ENCODE measurements at places on chromosomes 4 and X.
A peak's percentile ranks its signal among the peaks of the same experiment; 100 is the strongest.

DNA sequence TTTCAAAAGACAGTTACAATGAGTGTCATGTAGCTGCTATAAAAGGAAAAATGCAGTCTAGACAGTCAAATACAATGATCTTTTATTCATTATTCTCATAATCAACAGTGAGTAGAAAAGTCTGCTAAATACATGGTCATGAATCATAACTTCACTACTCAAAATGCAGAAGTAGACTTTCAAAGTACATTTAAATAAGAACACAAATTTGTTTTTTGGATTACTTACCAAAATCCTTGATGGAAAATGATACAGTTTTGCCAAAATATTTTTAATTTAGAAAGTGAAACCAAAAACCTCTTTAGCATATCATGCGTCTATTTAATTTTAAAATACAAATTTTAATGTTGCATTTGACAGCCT lies 4.9 kb downstream of the ACSL4 start:
- DNase-seq, result no peak

DNA sequence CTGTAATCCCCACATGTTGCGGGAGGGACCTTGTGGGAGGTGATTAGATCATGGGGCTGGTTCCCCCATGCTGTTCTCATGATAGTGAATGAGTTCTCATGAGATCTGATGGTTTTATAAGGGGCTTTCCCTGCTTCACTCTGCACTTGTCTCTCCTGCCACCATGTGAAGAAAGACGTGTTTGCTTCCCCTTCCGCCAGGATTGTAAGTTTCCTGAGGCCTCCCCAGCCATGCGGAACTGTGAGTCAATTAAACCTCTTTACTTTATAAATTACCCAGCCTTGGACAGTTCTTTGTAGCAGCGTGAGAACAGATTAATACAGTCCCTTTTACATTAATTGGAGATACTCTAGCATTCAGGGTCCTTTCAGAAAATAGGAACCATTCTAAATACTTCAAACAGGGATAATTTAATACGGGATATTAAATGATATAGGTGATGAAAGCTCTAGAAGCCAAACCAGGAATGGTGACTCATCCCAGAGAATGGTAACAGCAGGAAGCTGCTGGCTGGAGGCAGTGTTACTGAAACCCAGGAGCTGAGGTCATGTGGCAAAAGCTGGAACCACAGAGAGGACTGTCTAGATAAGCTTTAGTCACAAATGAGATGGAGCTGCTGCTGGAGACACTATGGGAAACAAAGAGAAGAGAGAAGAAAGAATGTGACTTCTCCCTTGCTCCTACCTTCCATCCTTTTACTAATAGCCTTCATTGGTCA lies 57.3 kb downstream of the GSTCD start:
- DNase-seq, result no peak

DNA sequence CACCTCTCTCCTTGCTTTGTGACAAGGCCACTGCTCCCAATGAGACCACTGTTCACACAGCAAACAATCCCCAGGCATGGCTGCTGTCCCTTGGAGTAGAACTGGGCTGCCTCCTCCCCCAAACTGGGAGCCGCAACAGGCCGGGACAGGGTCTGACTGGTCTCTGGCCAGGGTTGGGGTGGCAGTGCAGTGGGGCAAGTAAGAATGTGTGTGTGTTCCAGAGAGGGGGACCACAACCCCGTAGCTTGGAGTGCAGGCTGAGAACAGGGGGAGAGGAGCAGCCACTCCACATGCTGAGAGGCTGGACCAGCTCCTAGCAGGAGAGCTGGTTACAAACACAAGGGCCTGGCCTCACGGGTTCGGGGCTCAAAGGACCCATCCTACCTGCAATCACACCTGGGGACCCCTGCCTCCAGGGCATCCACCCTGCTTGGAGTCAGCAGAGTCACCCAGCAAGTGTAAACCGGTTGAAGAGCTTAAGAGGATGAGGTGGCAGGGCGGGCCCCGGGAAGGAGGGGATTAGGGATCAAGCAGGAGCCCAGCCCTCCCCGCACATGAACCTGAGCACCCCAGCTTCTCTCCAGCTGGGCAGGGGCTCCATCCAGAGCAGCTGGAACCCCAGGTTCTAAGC lies 3.8 kb upstream of the ZNF185 start:
- DNase-seq, result no peak

DNA sequence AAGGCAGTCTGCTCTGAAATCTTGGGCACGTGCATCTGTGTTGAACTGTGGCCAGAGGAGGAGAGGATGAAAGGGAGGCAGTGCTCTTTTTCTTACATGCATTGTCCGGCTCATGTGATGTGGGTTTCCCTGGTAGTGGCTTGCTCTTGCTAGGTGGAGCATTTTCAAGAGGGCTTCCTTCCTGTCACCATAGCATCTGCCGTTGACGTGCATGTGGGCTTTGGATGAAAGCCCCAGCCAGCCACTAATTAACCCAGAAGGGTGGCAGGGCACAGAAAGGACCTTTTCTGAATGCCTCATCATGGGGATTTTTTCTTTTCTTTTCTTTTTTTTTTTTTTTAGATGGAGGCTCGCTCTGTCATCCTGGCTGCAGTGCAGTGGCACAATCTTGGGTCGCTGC lies 121.3 kb downstream of the GPR143 start:
- peak; percentile 9 for DNase-seq

DNA sequence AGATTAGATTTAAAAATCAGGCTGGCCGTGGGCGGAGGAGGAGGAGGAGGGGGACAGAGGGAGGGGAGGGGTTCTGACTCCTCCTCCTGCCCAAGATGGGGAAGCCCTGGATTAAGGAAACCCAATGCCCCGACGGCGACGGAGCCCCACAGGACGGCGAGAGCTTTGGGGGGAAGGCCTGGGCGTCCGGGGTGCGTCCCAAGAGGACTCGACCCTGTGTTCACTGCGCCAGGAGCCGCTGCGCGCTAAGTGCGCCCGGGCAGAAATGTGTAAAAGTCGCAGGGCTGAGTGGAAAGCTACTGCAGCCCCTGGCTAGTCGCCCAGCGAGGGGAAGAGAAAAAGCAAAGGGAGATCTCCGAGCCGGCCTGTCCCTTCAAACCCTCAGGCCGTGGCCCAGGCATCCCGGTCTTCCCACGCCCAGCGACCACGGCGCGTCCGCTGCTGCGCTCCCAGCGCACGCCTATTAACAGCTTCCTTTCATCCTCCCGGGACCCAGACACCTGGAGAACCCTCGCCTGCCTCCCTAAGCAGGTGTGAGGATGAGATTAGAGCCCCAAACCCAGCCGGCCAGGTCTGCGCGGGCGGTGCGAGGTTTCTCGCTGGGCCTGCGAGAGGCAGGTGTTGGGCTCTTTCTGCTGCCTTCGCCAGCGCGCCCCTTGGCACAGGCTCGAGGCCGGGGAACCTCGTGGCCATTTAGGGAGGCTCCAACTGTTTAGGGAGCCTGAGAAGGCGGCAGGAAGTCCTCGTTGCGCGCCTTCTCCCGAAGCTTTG lies 1.4 kb upstream of the RPS6KA3 start:
- DNase-seq, result no peak

DNA sequence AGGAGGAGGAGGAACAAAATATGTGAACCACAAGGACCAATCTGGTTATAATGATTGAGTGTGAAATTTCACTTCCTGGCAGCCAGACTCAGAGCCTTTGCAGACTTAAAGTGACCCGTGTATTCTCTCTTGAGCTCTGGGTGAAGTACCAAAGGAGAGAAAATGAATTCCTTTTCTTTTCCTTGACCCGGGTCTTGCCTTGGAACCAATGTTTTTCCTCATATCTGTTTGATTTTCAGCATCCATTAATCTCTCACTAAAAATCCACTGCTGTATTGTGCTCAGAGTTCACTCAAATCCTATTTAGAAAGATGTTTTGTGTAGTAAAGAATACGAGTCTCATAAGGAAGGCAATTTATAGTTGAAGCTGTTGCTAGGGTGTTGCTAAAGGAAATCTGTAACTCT lies 78.3 kb upstream of the C1QTNF7 start:
- no peak for DNase-seq

DNA sequence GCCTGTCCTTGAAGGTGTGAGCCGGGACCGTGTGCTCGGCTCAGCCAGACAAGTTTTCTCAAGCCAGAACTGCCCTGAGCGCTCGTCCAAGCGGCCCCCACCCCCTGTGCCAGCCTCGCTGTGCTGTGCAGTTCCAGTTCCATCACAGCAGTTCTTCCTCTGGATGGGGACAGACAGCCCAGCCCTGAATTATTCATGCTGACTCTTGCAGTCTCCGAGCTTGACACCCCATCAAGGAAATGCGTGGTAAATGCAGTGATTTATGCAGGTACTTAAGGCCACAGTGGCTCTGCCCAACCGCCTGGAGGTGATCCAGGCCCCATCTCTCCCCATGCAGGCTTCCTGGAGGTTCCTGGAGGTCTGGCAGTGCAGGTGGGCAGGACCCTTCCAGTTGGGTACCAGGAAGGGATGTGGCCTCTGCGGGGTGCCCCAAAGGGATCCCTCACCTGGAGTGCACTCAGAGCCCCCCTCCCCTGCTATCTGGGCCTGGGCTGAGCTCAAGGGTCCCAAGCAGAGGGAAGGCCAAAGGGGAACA lies 44.8 kb upstream of the HMX1 start:
- no peak for DNase-seq

GRCh38 chrX:10648614-10649013 lies 28.2 kb upstream of the MID1 start:
- no peak for DNase-seq

DNA sequence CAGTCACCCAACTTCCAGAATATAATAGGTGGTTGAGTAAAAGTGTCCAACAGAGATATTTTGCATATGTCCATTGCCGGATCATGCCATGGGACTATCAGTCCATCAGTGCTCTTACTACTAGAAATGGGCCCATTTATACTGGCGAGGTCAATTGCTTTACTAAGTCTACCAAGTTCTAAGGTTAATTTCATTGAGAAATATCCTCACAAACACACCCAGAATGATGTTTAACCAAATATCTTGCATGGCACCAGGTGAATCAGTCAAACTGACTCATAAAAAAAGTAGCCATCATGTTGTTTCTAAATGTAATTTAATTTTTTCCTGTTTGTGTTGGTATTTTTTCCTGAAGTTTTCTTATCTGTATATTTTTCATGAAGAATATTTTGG lies 1217.0 kb downstream of the RAPGEF2 start:
- no peak for DNase-seq

DNA sequence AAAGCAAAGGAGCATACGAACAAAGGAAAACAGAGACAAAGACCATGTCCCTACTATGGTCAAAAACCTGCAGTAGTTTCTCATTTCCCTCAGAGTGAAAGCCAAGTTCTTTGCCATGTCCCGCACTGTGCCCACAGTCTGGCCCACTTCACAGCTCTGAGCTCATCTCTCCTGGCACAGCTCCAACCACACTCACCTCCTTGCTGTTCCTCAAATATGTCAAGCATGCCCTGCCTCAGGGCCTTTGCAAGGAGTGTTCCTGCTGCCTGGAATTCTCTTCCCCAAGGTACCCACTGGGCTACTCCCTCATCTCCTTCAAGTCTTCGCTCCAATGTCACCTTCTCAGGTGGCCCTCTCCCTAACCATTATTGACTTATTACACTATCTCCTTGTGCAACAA lies 72.1 kb downstream of the COX18 start:
- DNase-seq, result no peak

GRCh38 chr4:17812125-17812524 lies 1.3 kb downstream of the NCAPG start:
- no peak for DNase-seq

DNA sequence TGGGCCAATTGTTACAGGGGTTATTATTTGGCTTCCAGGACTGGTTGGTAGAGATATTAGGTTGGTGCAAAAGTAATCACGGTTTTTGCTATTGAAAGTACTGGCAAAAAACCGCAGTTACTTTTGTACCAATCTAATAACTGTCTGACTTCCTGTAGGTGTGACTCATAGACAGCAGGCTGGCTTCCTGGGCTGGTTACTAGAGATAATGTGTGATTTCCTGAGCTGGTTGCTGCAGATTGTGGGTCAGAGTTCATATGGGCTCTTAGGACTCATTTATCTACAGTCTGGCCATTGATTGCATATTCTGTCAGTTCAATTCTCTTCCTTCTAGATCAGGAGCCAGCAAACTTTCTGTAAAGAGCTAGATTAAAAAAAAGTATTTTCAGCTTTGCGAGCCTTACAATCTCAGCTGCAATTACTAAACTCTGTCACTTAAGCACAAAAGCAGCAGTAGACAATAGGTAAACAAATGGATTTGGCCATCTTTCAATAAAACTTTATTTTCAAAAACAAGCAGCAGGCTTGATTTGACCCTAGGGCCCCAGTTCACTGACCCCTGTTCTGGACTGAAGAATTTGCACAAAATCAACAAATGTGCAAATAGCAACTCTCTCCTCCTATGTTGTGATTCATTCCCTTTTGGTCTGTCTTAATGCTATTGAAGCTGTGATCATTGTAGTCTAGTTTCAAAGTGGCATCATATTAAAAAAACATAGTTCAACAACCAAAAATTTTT lies 50.8 kb upstream of the BOD1L1 start:
- DNase-seq, result no peak

- DNase-seq, result no peak
These were observed 15.3 kb downstream of the HOPX start for GRCh38 chr4:56665781-56666180.

DNA sequence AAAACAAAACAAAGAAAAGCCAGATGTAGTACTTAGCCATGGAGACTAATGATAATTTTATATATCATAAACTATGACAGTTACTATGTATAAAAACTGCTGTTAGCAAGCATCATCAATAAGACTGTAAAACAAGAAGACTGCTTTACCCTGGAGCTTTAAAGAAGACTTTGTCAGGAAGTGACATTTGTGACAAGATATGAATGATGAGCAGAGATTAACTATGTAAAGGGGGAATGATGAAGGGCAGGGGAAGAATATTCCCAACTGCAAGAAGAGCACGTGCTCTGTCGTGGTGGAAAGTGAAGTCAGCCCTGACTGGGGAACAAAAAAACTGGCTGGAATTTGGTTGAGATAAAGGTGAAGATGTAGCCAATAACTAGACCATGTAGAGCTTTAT lies 617.1 kb upstream of the AMOT start:
- no peak for DNase-seq

DNA sequence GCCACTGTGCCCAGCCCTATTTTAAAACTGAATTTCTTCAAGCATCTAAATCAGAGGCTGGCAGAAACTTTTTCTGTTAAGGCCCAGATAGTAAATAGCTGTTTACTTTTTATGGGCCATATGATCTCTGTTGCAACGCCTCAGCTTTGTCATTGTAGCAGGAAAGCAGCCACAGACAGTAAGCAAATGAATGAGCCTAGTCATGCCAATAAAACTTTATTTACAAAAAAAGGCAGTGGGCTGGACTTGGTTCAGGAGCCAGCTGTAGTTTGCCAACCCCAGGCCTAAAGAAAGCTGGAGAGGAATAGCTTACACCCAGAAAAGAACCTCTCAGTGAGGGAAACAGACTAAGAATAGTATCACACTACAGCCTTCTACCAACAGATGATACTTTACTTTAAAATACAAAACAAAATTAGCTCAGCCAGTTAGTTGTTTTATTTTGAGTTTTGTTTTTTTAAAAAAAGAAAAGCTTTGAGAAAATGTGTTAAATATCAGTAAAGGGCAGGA lies 25.5 kb downstream of the CHST7 start:
- DNase-seq, result no peak

- no peak for DNase-seq
These were observed 39.8 kb downstream of the BBS12 start for GRCh38 chr4:122772311-122772710.

Data from stimulated activated CD4-positive, alpha-beta T cell treated with anti-CD3 and anti-CD28 coated beads, Interleukin-4, amount 100 ng/mL, for 4 hours (primary cell).